Stimulated activated CD8-positive, alpha-beta memory T cell treated with anti-CD3 and anti-CD28 coated beads, Interleukin-4, amount 100 ng/mL, for 24 hours (primary cell): ENCODE measurements at places on chromosomes 16 and 17.

DNA sequence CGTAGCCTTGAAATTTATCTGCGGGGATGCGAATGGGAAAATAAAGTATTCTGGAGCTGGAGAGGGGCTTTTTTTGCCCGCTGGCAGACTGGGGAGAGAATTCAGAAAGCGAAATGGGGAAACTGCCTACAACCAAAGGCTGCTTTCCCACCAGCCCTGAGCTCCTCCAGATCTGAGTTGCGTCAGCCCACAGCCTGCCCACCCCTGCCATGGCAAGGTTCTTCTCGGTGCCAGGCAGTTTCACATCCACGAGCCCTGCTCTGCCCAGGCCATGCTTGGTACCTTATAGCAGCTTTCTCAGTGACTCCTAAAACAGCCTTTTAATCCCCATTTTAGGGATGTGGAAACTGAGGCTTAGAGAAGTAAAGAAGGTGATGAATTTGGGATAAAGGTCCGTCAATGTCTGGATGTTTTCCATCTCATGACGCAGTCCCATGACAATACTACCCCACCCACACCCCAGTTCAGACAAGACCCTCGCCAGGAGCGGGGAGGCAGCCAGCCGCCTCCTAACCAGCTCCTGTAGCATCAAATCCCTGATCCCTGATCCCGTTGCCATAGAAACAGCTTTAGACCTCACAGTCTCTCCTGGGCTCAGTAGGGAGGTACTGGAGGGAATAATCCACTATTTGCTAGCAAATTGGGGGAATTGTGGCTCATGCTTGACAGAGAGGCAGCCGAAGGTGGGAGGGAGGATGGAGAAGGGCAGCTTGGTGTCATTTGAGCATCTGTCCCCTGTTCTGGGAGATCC, 113.5 kb downstream of the MGAT5B start:
- no peak for DNase-seq

GRCh38 chr17:42677921-42678781, 1.4 kb upstream of the PLEKHH3 start:
- peak; percentile 74 for DNase-seq

- DNase-seq, result no peak
These were observed 113.2 kb downstream of the CCDC182 start for GRCh38 chr17:57631871-57632270.

DNA sequence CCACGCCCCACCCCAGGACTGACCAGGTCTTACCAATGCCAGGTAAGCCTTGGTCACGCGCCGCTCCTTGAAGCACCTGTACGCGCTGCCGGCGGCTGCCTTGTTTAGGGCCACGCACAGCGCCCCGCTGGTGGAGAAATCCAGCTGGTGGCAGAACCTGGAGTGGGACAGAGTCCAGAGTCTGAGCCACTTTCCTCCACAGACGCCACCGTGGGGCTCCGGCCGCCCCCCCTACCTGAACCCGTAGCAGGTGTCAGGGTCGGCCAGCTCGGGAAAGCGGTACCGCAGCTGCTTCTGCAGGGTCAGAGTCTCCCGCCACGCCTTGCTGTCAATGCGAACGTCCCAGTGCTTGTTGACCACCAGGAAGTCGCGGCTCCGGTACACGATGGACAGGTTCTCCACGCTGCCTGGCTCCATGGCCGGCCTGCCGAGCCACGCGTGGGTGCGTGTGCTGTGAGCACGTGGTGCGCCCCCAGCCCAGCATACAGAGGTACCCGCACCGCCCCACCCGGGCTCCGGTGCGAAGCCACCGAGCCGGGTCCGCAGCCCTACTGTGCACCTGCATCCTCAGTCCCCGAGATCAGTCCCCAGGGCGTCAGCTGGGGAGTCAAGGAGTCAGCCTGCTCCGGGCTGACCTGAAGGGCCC, 737 bp downstream of the RPUSD1 start:
- no peak for DNase-seq

DNA sequence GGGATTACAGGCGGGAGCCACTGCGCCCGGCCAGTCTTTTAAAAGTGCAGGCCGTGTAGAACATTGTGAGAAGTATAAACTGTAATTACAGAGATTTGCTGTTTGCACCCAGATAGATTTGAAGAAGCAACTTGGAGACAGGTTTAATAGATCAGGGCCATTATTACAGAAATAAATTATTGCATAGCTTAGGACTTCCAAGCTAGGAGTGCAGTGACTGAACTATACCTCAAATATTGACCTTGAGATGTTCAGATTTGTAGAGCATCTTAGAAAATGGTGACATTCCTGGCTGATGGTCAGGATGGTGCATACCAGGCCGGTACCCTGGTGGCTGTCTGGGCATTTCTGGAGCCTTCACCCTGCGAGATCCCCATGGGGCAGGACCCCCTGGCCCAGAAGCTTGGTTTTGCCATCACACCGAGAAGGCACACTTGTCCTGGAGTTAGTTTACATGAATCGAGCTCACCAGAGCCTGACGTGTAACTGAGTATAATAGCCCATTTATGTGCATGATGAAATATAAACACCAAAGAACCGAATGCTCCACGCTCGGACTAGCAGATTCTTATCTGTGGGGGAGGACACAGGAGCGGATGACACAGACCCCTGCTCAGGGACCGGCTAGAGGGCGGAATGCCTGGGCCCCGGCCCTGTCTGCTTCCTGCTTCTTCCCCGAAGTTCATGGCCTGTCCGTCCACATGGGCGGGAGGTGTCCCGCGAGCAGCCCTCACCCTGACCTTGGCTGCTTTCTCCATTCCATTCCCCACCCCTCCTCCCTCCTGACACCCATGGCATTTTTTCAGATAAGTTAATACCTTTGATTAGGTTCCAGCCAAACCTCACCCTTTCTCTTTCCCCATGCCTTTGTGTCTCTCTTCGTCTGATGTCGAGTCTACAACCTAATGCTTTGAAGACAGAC, 32.1 kb downstream of the CCDC40 start:
- DNase-seq, result no peak

DNA sequence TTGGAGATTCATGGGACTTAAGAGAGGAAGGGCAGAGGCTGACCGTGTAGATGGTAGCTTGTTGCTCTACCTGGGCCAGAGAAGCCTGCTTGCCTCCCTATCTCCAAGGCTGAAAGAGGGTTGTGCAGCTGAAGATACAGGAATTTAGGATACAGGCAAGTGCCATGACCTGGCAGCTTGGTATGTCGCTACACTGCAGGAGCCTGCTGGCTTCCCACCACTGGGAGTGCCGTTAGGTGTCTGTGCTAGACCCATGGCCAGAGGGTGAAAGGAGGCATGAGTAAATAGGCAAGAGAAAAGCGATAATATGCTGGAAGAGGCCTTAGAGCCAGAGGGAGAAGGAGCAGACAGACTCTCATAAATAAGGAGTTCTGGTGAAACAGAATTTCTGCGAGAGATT, 10.6 kb downstream of the NAA60 start:
- DNase-seq, result no peak

DNA sequence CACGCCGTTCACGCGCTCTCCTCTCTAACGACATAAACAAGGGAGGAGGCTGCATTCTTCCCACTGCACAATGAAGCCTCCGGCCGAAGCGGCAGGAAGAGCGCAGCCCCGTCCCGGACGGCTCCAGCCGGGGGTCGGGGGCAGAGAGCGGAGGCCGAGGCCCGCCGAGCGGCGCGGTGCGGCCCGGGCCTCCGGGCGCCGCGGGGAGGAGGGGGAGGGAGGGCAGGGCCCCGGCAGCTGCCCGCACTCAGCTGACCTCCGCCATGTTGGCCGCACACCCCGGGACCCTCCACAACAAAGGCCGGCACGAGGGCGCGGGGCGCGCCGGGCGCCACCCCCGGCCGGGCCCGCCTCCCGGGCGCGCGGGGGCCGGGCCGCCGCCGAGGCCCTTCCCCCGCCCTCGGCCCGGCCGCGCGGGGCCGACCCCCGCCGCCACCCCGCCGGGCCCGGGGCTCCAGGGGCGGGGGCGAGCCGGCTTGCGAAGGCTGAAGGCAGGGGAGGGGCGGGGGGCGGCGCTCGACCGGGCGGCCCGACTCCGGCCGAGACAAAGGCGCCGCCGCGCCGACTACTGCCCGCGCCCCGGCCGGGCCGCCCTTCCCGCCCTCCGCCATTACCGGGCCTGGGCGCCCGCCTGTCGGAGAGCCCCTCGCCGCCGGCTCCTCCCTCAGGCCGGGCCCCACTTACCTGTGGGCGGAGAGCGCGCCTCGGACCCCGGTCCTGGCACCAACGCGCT, 527 bp downstream of the SIAH1 start:
- DNase-seq, result peak; percentile 11

DNA sequence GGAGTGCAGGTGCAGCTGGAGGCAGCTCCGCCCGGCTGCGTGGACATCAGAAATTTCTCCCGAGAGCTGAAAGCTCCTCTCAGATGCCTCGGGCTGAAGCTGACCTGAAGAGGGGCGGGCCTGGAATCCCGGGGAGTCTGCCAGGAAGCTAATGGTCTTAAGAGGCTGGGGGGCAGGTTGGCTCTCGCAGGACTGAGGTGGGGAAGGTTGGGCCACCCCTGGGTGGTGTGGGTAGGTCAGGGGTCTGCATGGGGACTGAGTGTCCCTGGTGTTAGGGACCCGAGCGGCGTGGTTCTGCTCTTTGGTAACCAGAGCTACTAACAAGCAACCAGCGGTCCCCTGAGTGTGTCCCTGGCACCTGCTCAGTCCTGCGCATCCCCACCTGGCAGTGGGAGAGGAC, 3.5 kb downstream of the CHMP6 start:
- DNase-seq, result no peak

- no peak for DNase-seq
These were observed 335.2 kb downstream of the SEC14L1 start for GRCh38 chr17:77476006-77476405.

- DNase-seq, result no peak
These were observed 11.9 kb downstream of the KRT32 start for GRCh38 chr17:41455236-41455635.

GRCh38 chr17:39252788-39253460, 27.2 kb upstream of the STAC2 start:
- no peak for DNase-seq

DNA sequence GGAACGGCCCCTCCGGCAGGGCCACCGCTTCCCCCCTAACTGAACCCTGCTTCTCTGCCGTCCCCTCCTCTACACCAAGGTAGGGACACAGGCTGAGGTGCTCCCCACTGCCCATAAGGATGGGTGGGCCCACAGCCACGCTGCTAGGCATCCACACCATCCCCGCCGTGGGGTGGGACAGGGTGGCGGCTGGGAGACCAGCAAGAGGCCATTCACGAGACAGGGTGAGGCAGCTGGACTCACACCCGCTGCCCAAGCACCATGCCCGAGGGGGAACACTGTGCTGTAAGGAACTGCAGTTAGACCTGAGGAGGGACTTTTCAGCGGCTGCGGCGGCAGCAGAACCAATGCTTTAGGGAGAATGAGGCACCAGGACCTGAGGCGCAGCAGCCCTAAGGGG, 47.5 kb upstream of the RRN3 start:
- DNase-seq, result no peak

DNA sequence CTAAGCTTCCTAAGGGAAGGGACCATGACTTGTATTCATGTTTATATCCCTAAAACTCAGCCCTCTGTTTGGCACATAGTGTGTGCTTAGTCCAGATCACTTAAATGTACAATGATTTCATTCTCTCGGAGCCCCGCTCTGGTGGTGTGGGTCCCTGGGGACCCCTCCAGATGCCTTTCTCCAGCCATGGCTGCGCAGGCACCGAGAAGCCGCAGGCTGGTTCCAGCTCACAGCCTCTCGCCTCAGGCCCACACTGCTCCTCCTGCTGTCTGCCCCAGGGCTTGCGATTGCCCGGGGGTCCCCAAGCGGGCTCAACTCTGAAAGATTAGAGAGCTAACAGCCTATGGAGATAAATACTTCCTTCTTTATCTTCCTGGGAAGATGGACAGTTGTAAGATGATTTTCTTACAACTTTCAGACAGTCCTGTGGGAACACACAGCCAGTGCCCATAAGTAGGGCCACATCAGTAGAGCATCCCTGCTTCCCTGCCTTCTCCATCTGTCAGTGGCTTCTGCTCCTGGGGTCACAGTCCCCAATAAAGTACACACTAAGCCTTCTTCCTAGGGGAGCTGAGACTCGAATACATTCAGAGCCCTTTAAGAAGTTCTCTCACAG, 66.2 kb downstream of the CENPV start:
- no peak for DNase-seq

GRCh38 chr17:20304961-20305360, 162.4 kb downstream of the LGALS9B start:
- no peak for DNase-seq

GRCh38 chr17:2901582-2901981, 105.3 kb downstream of the RAP1GAP2 start:
- DNase-seq, result no peak

DNA sequence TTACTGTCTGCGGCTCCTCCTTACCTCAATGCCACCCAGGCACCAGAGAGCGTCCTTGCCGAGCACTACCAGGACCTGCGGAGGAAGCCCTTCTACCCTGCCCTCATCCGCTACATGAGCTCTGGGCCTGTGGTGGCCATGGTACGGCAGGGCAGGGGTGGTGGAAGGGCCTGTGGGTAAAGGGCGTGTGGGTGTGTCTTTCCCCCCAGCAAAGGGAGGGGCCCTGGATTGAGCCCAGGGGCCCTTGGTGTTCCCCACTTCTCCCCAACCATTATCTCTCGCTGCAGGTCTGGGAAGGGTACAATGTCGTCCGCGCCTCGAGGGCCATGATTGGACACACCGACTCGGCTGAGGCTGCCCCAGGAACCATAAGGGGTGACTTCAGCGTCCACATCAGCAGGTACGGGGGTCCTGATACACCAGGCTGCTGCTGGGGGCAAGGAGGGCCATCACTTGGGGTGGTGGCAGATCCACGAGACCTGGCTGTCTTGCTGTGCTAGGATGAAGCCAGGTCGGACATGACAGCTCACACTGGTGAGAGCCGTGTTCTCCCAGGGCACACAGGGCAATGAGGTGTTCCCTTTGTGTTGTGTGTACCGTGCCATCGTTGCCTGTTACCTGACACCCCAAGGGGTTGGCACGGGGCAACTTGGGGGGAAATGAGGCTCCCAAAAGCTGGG, 2.2 kb upstream of the DECR2 start:
- DNase-seq, result no peak

- DNase-seq, result no peak
These were observed 4.6 kb downstream of the CD300LB start for GRCh38 chr17:74526681-74527080.

DNA sequence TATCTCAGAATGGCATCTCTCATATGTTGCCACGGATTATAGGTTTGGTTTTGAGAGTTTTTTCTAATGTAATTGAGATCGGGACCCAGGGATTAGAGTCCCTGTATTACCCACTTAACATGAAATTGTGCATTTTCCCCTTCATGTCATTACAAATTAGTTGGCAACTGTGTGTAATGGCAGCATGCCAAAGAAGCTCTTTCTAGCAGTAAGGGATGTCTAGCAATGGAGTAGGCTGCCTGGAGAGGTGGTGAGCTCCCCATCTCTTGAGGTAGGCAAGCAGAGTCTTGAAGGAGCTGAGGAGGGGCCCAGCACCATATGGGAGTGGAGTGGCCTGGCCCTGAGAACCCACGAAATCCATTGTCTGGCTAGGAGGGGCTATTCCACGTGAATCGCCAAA, 10.0 kb upstream of the KATNB1 start:
- no peak for DNase-seq

DNA sequence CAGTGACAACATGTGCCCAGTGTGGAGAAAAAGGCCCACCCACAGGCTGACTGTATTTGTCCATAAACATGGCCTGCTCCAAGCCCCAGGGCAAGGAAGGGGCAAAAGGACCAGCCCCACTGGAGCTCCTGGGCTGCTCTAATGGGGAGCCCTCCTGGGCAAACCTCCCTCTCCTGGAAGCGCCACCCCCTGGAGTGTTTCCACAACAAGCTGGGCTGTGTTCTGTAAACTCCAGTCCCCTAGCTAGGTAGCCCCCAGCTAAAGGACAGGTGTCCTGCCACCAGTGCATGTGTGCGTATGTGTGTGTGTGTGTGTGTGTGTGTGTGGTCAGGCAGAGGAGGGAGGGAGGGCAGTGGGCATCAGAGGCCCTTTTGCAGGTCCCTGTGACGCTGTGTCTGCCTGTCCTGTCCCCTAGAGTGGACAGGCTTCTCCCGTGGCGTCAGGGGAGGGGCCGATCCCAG, 11.3 kb upstream of the STAC2 start:
- DNase-seq, result no peak
